NCI-H187 (cell line): ENCODE measurements at places on chromosomes 1 and 21.

GRCh38 chr1:214550013-214550856 is 1.2 kb downstream of the PTPN14 start:
- no peak for DNase-seq

DNA sequence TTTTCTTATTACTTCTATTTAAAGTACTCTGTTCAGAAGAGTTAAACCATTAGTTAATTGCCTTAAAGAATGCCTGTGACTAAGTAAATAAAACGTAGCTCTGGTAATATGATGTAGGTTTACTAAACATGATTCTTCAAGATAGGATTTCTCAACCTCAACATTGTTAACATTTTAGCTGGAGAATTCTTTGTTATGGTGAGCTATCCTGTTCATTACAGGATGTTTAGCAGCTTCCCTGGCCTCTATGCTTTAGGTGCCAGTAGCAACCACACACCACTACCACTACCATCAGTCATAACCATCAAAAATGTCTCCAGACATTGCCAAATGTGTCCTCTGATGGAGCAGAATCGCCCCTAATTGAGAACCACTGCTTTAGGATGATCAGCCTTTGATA is 10.7 kb downstream of the RPF1 start:
- no peak for DNase-seq

- no peak for DNase-seq
Observed at GRCh38 chr1:197633447-197634078, 141.7 kb downstream of the DENND1B start.

DNA sequence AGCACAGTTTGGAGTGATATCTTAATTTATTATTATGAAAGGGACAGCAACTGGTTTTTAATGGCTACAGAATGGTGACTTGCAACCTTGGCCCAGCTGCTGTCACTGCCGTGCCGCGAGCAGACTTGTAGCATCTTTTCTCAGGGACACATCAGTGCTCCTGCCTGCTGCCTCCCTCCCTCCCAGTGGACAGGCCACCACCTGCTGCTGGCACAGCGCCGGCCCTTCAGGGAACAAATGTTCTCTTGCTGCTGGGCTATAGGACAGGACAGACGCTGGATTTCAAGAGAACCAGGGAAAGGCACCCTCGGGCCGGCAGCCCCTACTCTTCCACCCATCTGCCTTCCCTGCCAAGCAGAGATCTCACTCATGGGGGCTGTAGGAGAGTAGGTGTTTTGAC is 413.8 kb upstream of the NFIA start:
- DNase-seq = no peak

- no peak for DNase-seq
Observed at GRCh38 chr1:79226963-79227362, 220.4 kb upstream of the ADGRL4 start.

GRCh38 chr1:14392161-14392858 is 206.2 kb upstream of the KAZN start:
- DNase-seq = no peak

GRCh38 chr1:221204055-221204833 is 325.0 kb downstream of the HLX start:
- DNase-seq = no peak

GRCh38 chr1:7552402-7552801 is 218.7 kb upstream of the VAMP3 start:
- no peak for DNase-seq

- DNase-seq = no peak
Observed at GRCh38 chr21:44434936-44435635, 20.2 kb upstream of the LRRC3 start.

GRCh38 chr1:25134801-25135461 is 97.4 kb downstream of the SYF2 start:
- DNase-seq = no peak

DNA sequence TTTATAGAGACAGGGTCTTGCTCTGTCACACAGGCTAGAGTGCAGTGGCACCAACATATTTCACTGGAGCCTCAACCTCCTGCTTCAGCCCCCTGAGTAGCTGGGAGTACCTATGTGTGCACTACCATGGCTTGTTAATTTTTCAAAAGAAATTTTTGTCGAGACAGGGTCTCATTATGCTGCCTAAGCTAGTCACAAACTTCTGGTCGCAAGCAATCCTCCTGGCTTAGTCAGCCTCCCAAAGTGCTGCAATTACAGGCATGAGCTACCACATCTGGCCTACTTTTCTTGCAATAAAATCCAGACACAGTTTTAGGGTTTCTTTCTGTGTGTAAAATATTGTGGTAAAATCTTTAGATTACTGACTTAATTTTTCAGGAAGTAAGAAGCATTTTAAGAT is 27.9 kb upstream of the NTPCR start:
- no peak for DNase-seq

DNA sequence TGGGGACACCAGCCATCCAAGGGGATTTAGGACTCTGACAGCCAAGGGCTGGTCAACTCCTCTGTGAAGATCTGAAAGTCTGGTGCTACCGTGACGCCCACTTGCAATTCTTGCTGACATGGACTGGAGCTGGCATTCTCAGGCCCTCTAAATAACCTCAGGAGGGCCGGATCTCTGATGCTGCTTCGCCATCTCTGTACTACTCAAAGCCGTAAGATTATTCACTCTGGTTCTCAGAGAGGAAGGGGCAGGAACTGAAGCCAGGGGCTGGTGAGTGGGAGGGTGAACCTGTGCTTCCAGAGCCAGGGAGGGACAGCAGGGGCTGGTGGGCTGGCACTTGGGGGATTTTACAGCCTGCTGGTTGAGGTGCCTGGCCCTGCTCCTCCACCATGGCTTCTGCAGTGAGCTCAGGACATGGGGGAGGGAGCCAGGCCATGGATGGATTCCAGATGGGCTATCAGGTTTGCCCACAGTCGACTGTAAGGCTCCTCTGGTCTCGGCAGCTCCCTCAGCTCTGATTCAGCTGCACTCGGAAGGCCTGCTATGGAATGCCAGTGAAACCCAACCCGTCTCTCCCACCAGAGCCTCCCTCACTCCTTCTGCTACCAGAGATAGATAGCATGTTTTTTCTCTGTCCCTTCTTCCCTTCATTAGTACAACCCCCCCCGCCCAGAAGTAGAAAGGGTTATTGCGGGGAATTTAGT is 84.5 kb downstream of the PLXNA2 start:
- DNase-seq = no peak

- DNase-seq = no peak
Observed at GRCh38 chr1:233844692-233845091, 59.8 kb upstream of the SLC35F3 start.

DNA sequence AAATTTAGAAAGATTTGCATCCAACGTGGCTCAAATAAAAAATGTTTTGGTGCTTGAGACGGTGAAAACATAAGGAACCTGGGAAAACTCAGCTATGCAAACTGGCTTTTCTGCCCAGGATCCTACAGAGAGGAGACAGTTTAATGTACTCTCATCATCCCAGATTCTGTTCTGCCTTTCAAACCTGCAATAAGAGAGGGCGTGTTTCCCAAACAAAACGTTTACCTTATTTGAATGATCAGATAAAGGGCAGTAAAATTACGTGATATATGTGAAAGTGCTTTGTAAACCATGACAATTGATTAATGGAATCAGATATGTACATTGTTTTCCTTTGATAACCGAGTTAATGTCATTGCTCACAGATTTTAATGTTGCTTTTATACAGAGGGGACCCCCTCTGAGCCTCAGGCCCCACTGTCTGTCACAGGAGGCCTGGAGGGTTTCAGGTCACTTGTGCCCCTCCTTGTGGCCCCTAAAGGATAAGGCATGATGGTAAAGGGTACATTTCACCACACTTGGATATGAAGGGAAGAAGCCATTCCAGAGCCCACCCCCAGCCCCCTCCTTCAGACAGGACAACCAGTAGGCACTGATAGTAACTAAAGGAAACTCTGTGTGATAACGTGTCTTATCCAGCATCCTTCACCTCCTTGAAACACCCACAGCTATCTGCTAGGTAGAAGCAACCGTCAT is 157.6 kb downstream of the EDEM3 start:
- DNase-seq = no peak
